Tibial nerve (tissue), 4 donors: ENCODE measurements at places on chromosomes 16 and 17. TPM values are rescaled to one million over a fixed set of nuclear protein-coding genes. Genes with fewer than 3 reads are reported as not detected.

CHD9NB gene
- 16.4 TPM for total RNA-seq

MYH13 gene
- total RNA-seq: not detected

KCNJ18 gene
- total RNA-seq: not detected

HID1 gene
- total RNA-seq: 11.6 TPM

HES7 gene
- total RNA-seq: not detected

LITAFD gene
- not detected for total RNA-seq

PMFBP1 gene
- total RNA-seq: 1.2 TPM

KRT33A gene
- total RNA-seq: not detected

TEKT5 gene
- not detected for total RNA-seq

PRSS21 gene
- not detected for total RNA-seq

ABI3 gene
- total RNA-seq: 9.6 TPM

KRTAP1-5 gene
- total RNA-seq: not detected

CDRT15L2 gene
- total RNA-seq: not detected

HOXB5 gene
- not detected for total RNA-seq

TMEM186 gene
- total RNA-seq: 9.6 TPM

CLDN6 gene
- total RNA-seq: not detected

CA4 gene
- 1.0 TPM for total RNA-seq

GSE1 gene
- 147 TPM for total RNA-seq

STH gene
- not detected for total RNA-seq

CBX2 gene
- total RNA-seq: 5.9 TPM

HEATR9 gene
- total RNA-seq: not detected

KRT12 gene
- not detected for total RNA-seq

KRT39 gene
- not detected for total RNA-seq

CES3 gene
- total RNA-seq: 1.3 TPM

UNC13D gene
- 30.6 TPM for total RNA-seq

CLEC16A gene
- 37.4 TPM for total RNA-seq

FBXW10B gene
- not detected for total RNA-seq

SLC5A2 gene
- total RNA-seq: not detected

SMPD3 gene
- total RNA-seq: 3.3 TPM

TMC7 gene
- total RNA-seq: 3.8 TPM

CHST4 gene
- not detected for total RNA-seq

MYO15A gene
- total RNA-seq: 2.6 TPM

PRSS27 gene
- 1.3 TPM for total RNA-seq

SCNN1B gene
- total RNA-seq: 2.3 TPM

SOST gene
- total RNA-seq: not detected

AANAT gene
- total RNA-seq: not detected

SLC25A39 gene
- total RNA-seq: 99.0 TPM

MFAP4 gene
- 30.6 TPM for total RNA-seq

UNC45B gene
- not detected for total RNA-seq

MPV17L gene
- total RNA-seq: 18.6 TPM

SLC46A1 gene
- 6.1 TPM for total RNA-seq

IL17C gene
- not detected for total RNA-seq

ZNF624 gene
- 5.2 TPM for total RNA-seq
